ENCODE measurements at places on chromosomes 6 and 20.

GRCh38 chr6:69780585-69781178, 16.1 kb downstream of the LMBRD1 start:
- DNase-seq, result no peak

DNA sequence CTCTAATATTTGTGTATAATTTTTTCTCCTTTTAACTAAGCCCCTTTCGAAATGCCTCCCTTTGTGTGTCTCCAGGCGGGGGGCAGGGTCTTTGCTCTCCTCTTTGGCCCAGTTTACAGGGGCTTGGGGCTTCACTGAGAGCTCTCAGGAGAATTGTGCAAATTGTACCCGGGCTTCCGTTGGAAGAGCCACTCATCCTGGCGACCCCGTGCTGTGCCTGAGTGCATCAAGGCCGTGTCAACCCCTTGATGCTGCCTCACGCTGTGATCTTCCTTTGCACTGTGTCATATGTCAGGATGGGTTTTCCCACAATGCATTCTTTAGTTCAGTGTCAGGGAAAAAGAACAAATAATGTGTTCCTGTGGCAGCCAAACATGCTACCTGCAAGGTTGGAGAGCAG, 118.0 kb upstream of the POU3F2 start:
- DNase-seq, result no peak

- DNase-seq, result no peak
Observed at GRCh38 chr6:133681891-133682290, 207.0 kb upstream of the TCF21 start.

DNA sequence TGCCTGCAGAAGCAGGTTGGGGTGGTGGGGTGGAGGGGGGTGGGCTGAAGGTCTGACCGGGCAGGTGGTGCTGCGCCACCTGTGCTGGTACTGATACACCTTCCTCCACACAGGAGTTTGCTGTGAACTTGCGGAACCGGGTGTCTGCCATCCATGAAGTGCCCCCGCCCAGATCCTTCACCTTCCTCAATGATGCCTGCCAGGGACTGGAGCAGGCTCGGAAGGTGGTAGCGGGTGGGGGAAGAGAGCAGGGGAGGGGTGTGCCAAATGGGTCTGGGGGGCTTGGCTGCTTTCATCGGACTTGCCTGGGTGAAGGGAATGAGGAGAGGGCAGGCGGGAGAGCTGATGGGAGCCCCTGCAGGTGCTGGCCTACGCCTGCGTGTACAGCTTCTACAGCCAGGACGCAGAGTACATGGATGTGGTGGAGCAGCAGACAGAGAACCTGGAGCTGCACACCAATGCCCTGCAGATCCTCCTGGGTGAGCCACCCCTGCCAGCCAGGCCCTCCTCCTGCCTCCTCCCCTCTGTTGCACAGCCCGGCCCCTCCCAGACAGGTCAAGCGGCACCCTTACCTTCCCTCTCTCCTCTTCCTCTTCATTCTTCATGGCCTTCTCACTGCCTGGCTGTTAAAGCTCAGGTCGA, 6.7 kb downstream of the DNPH1 start:
- no peak for DNase-seq

DNA sequence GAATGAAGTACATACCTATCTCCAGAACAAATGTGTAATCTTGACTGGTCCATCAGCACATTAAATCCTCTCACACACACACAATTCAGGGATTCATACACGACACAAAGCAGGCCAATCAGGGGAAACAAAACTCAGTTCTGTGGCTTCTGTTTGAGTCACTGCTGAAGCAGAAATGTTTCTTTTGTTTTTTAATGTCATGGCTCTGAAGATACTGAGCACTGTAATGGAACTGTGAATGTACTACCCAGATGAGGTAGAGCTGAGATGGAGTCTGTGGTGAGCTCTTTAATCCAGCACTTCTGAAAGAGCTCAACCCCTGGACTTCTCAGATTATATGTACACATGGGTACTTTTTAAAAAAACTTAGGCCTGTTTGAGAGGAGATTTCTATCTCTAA, 116.4 kb downstream of the THEMIS start:
- no peak for DNase-seq

- DNase-seq, result no peak
Observed at GRCh38 chr6:90100059-90100665, 196.5 kb downstream of the BACH2 start.

DNA sequence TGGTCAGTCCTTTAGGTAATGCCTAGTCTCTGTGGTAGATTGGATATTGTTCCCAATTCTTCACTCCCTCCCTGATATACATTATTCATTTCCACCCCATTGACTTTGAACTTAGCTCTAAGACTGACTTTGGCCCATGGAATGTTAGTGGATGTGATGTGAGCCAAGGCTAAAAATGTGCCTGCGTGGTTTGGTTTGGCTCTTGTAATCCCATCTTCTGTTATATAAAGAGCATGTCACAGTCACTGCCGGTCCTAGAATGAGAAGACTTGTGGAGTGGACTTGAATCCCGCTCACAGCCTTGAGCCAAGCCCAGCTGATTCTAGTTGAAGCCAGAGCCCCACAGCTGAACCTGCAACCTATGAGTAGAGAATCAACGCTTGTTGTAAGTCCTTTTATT, 23.6 kb upstream of the DNAAF9 start:
- DNase-seq, result no peak

DNA sequence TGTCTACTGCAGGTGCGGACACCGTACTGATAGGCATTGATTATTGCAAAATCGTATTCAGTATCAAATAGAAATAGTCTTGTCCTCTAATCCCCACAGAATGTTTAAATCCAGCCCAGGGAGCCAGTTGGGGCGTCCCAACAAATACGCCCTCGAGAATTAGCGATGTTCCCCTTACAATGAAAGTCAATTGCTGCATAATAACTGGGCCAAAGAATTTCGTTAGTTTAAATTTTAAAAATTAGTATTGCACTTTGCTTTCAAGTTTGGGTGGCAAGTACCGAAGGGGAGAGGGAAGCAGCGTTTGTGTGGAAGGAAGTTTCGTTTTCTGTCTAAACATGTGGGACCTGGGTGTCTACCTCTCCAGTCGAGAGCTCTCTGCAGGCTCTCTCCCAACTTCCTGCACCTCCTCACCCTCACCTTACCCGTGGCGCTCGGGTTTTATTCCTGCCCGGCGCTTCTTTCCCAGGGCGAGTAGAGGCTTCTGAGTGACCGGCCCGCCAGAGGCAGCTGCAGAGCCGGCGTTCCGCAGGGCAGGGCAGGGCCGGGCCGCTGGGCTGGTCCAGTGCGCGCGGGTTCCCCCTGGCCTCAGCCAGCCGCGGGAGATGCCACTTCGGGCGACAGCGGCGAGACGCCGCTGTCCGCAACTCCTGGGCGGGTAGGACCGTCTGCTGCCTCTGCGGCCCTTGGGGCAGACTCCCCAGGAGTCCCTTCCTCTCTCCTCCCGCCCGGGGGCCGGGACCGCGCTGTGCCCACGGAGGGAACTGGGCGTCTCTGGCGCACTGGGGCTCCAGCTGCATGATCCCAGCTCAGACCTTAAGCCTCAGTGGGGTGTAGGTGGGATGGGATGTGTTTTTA, 862 bp upstream of the TFAP2C start:
- DNase-seq, result no peak

DNA sequence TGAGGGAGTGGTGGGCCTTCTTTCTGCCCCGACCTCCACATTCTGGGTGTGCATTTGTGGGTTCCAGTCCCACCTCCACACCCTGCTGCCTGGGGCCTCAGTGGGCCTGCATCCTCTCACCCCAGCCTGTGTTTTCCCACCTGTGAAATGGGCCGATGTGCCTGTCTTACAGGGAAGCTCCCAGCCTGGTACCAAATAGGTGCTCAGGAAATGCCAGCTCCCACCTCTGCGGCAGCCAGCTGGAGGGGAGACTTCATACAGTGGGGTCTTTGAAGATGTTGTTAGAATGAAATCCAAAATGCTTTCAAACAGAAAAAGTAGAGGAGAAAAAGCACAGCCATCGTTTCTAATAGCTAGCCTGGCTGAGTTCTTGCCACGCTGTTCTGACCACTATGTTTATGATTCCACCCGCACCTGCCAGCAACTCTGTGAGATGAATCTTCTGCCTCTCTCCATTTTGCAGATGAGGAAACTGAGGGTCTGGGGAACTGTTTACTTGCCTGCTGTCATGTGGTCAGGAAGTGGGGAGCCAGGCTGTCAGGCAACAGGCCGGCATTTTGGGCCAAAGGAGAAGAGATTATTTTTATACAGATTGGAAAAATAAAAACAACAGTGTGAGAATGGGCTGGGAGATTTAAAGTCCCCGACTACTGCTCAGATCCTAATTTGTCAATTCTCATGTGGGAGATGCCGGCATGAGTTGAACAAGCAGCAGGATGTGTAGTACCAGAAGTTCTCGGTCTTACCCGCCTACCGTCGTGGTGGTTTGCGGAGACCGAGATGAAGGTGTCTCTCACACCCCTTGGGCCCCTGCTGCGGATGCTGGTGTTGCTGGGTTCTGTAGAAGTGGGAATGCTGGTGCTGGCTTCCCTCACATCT, 4.6 kb downstream of the TMEM181 start:
- DNase-seq, result no peak

GRCh38 chr6:128508588-128509296, 11.7 kb downstream of the PTPRK start:
- no peak for DNase-seq

DNA sequence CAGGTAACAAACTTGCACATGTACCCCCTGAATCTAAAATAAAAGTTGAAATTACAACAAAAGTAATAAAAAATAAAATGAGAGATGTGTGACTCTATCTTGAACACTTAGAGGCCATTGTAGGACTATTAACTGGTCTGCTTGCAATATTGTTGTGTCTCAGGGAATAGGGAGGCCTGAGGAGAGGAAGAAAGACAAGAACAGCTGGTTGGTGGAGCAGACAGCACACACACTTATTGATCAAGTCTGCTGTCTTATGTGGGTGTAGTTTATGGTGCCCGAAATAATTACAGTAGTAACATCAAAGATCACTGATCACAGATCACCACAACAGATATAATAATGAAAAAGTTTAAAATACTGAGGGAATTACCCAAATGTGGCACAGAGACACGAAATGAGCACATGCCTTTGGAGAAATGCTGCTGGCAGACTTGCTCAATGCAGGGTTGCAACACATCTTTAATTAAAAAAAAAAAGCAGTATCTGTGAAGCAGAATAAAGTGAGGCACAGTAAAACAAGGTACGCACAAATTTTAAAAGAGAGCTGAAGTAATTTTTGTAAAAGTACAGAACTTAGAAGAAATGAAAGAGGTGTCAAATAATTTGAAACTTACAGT, 110.1 kb upstream of the HDAC2 start:
- DNase-seq, result no peak

DNA sequence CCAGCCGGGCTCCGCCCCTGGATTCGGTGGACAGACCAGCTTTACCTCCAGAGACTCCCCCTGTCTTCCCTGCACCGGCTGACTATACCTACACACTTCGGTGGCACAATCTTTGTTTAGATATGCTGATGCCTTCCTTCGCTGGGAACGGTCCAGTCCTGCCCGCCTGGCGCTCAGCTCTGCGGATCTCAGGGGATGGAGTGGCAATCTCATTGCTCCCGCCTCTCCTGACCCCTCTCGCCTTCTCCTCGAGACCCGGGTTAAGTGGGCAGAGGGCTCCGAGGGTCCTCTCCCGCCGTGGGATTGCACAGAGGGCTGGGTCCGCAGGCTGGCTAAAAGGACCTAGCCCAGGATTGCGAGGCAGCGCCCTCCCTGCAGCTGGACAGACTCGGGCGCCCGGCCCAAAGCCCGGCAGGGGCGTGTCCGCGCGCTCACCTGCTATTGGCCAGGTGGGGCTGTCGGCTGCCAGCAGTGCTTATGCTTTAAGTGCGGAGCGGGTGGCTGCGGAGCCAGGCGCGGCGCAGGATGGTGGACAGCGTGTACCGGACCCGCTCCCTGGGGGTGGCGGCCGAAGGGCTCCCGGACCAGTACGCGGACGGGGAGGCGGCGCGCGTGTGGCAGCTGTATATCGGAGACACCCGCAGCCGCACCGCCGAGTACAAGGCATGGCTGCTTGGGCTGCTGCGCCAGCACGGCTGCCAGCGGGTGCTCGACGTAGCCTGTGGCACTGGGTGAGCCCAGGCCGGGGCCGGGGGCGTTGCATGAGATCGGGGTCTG, at the start of gene GNMT:
GNMT (plus strand) TSS at position 512 of the 777 bp plus-strand sequence; CDS start at position 526, 14 bp downstream.
- DNase-seq, result no peak

DNA sequence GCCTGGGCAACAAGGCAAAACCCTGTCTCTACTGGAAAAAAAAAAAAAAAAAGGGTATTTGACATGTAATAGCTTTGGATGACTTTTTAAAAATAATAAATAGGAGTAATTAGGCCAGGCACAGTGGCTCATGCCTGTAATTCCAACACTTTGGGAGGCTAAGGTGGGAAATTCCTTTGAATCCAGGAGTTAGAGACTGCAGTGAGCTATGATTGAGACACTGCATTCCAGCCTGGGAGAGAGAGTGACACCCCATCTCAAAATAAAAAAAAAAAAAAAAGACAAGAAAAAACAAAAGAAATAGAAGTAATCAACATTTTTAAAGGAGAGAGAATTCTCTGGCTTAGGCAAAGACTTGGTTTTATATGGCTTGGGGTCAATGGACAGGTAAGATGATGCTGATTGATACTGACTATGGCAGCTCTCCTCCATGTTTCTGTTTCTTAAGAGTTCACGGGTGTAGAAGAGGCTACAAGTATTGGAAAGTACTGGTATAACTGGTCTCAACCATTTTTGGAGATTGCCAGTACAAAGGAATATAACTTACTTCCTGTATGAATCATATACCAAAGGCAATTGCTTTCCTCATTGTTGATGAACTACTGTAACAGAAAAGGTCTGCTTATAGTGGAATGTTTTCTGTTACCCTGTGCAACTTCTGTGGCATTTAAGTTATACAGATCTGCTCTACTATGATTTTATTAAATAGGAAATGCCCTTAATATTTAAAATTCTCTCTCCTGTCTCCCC, 10.1 kb downstream of the MAP3K5 start:
- DNase-seq, result no peak

DNA sequence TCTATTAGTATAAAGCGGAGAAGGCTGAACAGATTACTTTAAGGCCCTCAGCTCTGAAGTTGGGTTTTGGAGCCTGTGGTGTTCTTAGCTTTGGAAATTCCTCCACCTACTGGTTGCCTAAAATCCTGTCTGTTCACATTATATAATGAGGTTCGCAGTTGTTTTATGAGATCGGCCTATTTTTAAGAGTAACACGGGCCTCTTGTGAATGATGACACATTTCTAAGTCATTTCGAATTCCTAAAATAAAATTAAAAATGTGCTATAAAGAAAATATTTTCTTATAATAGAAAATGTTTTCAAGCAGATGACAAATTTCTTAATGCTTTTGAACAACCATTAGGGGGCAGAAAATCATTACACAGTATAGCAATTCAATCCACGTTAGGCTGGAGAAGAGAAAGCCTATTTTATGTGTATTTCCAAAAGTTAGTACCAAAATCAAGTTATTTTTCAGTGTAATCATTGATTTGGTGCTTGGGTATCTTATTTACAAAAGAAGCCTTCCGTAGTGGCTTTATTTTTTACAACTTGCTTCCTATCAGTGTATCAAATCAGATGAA, 15.8 kb upstream of the FAM8A1 start:
- DNase-seq, result no peak

DNA sequence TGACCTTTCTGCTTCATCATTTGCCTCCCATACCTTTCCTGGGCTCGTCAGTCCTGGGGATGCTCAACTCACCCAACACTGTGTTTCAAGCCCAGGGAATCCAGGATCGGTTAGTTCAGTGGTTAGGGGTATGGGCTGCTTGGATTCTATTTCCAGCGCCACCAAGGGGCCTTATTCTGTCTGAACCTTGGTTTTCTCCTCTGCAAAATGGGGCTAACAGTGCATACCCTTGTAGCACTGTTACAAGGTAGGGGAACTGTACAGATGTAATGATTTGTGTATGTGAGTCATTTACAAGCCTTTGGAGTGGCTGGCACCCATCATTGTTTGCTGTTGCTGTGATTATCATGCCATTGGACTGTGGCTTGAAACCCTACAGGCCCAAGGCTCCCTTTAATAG, 14.5 kb upstream of the CSNK2A1 start:
- no peak for DNase-seq

Data from stimulated activated CD8-positive, alpha-beta memory T cell treated with anti-CD3 and anti-CD28 coated beads, Interleukin-7, amount 100 ng/mL, for 1 hour (primary cell).